ENCODE measurements at places on chromosomes 3 and 15. TPM values are rescaled to one million over a fixed set of nuclear protein-coding genes. Genes with fewer than 3 reads are reported as not detected.

LARP6 gene
- 81.2 TPM for total RNA-seq

NMNAT3 gene
- total RNA-seq, result 1.4 TPM

LRRIQ4 gene
- not detected for total RNA-seq

GRK7 gene
- total RNA-seq, result not detected

LAMB2 gene
- total RNA-seq, result 100.0 TPM

MAGI1 gene
- 4.5 TPM for total RNA-seq

SERINC4 gene
- total RNA-seq, result 0.05 TPM

NR2E3 gene
- total RNA-seq, result 0.38 TPM

ST3GAL6 gene
- 1.9 TPM for total RNA-seq

HTR3E gene
- not detected for total RNA-seq

IQCF5 gene
- total RNA-seq, result not detected

AGBL1 gene
- total RNA-seq, result not detected

Measured in A549 treated with CpdA at 1 μM for 4 hours (cell line).